Stimulated activated CD4-positive, alpha-beta T cell treated with anti-CD3 and anti-CD28 coated beads, Interleukin-1b, Interleukin-23, amount 100 ng/mL, for 48 hours (primary cell): ENCODE measurements at places on chromosomes 4 and X.

DNA sequence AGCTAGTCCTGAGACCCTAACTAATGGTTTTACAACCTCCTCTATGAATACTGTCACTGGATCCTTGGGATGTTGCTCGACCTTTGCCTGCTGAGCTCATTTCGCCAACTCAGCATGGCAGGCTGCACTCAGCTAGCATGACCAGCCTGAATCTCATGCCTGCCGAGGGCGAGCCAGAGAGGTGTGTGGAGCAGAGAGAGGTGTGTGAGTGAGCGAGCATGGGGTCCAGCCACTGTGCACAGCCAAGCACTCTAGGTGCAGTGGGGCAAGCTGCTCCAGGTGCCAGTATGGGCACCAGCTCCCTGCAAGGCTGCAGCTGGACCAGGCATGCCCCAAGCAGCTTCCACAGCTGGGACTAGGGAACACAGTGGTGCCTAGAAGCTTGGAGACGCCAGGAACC lies 410.9 kb downstream of the PCDH10 start:
- DNase-seq: no peak

- no peak for DNase-seq
Observed at GRCh38 chr4:142203505-142203904, 567.1 kb downstream of the IL15 start.

DNA sequence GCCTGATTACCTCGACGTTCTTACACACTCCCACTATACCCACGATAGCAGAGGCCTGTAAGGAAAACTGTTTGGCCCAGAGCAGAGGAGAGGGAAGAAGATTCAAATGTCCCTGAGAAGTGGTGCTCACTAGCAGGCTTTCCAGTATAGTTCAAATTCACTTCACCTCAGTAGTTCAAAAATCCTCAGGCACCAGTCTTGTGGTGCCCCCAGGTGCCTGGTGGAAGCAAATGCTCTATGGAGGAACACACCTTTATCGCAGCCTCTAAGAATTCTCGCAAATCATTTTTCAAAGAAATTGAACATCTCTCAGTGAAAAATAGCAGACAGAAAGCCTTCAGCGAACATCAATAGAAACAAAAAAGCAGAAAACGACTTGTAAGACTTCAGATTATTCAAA lies 12.2 kb upstream of the MTMR1 start:
- DNase-seq: no peak

DNA sequence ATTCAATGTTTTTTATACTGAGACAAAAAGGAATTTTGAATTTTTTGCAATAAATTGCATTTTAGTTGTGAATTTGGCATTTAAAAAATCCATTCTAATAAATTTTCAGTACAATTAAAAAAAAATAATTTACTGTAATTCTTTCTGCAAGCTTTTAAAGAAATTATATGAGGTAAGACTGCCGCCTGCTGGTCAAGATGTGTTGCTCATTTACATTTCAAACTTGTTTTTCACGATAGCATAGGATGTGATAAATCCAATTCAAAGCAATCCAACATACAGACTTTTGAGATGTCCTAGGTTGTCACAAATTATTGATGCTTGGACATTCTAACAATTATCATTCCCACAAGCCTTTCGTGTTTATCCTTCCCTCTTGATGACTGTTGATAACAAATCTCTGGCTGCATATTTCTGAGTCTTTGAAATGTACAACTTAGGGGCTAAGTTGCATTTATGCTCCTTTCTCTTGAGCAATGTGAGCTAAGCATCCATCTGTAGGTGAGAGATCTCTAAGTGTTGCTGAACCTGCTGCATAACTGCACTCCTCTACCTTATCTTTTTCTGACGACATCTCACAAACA lies 21.7 kb upstream of the MFAP3L start:
- DNase-seq: peak; percentile 22

GRCh38 chr4:20255251-20255586 lies 3.5 kb downstream of the SLIT2 start:
- no peak for DNase-seq

- peak; percentile 19 for DNase-seq
Observed at GRCh38 chrX:19774905-19775304, 112.5 kb downstream of the SH3KBP1 start.

GRCh38 chr4:152463562-152463961 lies 72.3 kb downstream of the FBXW7 start:
- DNase-seq: no peak

GRCh38 chrX:68146054-68146453 lies 287.2 kb downstream of the OPHN1 start:
- no peak for DNase-seq

- DNase-seq: no peak
Observed at GRCh38 chr4:141011901-141012315, 121.4 kb downstream of the RNF150 start.

- no peak for DNase-seq
Observed at GRCh38 chrX:40140706-40141499, 43.1 kb upstream of the BCOR start.

DNA sequence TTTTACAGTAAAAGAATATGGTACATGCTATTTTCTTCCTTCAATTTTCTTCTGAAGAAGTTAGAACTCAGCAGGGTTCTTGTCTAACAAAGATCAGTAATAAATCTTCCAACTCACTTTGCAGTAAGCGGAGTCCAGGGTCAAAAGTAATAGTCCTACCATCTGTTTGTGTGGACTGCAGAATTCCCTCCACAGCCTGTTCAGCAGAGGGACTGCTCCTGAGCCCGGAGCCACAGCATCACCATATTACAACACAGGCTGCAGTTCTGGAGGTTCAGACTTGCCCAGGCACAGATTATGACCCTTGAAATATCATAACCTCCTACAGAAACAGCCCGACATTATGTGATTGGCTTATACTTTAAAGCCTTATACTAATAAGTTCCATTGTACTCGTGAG lies 10.3 kb downstream of the FHDC1 start:
- no peak for DNase-seq

- no peak for DNase-seq
Observed at GRCh38 chr4:142420311-142421095, 425.6 kb downstream of the INPP4B start.

GRCh38 chrX:132639446-132639845 lies 150.6 kb upstream of the MBNL3 start:
- no peak for DNase-seq

GRCh38 chrX:72621625-72622485 lies 49.2 kb upstream of the HDAC8 start:
- no peak for DNase-seq

DNA sequence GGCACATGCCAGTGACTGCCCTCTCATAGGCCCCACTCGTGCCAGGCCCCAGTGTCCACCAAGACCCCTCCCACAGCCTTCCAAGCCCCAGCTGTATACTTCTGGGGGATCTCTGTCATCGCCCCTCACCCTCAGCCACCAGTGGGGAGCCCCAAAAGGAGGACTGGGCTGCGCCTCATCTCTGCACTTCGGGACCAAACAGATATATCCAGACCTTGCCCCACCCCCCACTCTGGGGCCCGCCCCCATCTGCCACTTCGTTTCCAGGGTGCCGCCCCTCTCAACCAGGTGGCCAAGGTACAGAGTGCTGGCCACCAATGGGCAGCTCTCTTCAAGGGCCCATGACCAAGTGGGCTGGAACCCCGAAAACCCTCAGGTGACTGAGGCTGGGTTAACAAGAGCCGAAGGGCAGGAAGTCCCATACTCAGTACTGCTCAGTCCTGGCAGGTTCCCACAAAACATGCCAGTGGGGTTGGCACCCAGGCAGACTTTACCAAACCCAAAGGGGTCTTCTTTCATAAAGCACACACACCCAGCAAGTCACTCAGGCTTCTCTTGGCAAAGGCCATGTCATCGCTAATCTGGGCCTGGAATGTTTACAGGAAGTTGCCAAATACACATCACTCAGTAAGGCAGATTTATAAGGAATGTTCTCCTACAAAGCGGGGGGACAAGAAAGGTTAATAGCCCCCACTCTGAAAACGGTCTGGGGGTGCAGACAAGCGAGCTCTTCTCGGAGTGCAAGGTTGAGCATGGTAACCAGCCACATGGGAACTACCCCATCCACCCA lies 4.4 kb downstream of the ZFYVE28 start:
- DNase-seq: peak; percentile 50

DNA sequence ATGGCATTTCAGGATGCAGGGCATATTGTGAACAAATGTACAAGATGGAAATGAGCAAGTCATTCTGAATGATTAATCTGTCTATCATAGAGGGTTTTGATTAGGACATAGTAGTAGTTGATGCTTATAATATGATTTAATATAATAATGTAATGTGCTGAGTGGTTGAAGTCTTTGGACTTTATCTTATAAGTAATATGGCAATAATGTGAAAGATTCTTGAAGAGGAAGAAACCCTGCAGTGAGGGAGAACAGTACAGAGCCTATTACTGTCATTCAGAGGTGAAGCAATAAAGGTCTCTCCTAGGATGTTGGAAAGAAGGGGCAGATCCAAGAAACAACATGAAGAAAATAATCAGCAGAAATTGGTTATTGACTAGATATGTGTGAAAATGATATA lies 16.6 kb downstream of the NFKB1 start:
- no peak for DNase-seq

GRCh38 chr4:27206009-27206408 lies 345.4 kb downstream of the STIM2 start:
- DNase-seq: no peak

DNA sequence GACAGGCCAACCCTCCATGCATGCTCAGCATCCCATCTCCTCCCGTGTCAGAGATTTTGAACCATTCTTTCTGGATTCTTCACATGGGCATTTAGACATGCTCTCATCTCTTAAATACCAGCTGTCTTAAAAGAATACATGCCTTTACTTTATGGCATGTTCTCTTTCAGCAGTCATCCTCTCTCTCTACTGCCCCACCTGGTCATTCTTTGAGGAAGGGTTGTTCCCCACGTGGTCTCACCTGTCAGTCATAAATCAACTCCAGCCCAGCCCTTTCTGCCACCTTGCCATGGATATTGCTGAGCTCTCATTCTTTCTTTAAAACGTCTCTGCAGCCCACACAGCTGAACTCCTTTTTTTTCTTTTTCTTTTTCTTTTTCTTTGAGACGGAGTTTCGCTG lies 111.3 kb downstream of the ARHGAP10 start:
- no peak for DNase-seq

DNA sequence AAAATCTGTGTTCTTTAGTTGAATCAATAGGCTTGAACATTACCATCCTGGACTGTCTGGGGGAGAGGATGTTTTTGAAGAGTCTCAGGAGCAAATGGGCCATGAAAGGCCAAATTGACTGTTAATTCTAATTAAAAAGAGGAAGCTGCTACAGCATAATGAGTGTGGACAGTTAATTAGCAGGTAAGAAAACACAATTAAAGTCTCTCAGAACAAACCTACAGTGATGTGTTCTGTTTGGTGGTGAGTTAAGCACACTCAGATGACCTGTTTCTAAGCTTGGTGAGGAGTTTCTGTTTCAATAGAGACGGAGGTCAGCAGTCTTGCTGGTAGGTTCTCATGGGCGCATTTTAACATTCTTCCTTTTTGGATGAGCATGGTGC lies 68.1 kb downstream of the DRD5 start:
- DNase-seq: no peak

DNA sequence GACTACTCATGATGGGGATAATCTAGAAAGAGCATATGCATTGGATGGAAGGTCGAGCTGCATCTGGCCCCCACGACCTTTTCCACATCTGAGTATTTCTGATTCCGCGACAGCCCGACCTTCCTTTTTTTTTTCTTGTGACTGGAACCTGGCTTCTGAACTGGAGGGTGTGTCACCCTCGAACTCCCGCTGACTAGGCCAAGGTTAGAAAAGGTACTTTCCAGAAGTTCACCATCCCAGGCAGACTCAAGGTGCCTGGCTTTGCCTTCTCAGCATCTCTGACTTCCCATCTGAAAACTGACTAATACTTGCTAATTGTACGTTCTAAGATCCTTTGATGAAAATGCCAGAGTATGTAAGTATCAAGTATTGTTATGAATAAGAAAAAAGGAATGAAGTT lies 49.3 kb upstream of the CD40LG start:
- peak; percentile 61 for DNase-seq

- DNase-seq: no peak
Observed at GRCh38 chr4:155954939-155955338, 1.3 kb upstream of the CTSO start.

DNA sequence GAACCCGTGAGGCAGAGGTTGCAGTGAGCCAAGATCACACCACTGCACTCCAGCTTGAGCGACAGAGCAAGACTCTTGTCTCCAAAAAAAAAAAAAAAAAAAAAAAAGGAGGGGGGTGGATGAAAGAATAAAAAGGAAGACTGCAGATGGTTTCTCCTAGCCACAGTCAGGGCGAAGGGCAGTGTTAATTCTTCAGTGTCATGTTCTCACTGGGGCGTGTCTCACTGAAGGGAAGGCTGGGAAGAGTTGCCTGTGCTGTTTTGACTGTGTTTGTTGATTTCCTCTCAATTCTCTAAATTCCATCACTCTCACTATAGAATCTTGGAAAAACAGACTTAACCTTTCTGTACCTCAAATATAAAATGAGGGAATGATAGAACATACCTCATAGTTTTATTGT lies 71.6 kb upstream of the DHX15 start:
- DNase-seq: no peak

DNA sequence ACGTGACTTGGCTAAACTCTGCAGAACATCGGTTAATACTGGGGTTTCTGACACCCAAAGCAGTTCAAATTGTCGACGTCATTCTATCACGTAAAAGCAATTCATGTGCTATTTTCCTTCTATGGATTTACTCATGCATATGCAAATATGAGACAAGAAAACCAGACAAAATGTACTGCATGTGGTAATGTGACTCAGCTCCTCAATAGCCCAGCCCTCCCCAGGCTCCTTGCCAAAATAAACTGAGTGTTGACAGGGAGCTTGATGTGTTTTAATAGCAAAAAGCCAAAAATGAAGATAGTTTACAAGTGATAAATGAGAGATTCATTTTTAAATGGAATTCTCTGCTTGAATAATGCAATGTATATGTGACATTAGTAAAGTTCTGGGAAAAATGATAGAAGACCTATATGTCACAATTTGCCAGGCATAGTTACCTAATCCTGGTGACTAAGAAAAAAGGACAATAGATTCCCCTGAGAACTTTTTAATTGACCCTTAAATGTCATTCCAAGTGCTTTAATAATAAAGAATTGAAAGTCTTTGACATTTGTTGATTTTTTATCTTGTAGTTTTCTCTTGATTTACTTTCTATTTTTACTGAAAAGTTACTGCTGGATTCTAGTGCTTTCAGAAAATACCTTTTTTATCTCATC lies 1700.6 kb upstream of the TENM3 start:
- no peak for DNase-seq

GRCh38 chr4:108385076-108385475 lies 216.3 kb upstream of the LEF1 start:
- DNase-seq: no peak

GRCh38 chr4:142595222-142595871 lies 250.8 kb downstream of the INPP4B start:
- no peak for DNase-seq
